ENCODE measurements at places on chromosomes 4 and X.

DNA sequence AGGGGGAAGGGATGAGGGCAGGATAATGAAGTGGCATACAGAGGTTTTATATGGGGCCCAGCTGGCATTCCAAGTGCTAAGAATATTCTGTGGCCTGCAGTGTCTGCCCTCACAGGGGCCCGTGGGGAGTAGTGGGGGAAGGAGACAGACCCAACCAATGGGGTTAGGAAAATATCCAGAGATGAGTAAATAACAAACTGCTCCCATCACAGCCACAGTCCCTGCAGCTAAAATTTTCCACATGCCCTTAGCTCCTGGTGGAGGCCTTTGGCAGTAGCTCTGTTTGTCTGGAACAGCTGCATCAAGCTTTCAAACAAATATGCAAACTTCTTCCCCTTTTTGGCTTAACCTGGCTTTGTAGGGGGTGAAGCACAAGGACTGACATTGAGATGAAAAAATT is 3.1 kb downstream of the SRPX2 start:
- DNase-seq = no peak

GRCh38 chr4:140819610-140820009 is 63.4 kb upstream of the TBC1D9 start:
- DNase-seq = no peak

GRCh38 chr4:27594922-27595321 is 734.3 kb downstream of the STIM2 start:
- DNase-seq = peak; percentile 32

GRCh38 chr4:151052785-151053184 is 37.7 kb upstream of the LRBA start:
- no peak for DNase-seq

DNA sequence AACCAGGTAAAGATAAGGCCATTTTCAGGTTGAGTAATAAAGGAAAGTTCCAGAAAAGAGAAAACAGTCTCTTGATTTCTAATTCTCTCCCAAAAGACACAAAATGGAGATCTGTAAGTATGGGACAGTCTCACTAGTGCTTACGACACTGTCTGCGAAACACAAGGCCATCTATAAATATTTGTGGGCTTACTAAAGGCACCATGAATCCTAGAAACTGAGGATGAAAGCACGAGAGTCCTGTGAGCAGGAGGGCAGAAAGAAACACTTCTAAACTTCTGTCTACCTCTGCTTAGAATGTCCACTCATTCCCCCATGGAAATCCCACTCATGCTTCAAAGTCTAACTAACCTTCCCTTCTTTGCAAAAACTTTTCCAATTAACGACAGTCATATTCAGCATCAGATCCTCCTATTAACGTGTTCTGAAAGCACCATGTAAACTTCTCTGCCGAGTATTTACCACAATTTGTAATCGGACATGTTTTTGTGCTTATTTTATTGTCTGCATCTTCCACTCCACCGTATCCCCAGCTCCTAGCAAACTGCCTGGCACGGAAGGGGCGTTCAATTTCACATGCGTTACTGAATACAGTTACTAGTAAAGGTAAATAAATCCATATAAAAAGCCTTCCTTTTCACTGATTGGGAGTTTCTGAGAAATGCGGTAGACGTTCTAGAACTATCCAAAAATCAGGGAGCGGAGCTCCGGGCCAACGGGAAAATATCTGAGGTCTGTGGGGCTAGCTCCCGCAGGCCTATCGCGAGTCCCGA is 665 bp downstream of the PSMD10 start:
- no peak for DNase-seq

GRCh38 chr4:73705056-73705432 is 35.3 kb upstream of the CXCL8 start:
- DNase-seq = no peak

- no peak for DNase-seq
These were observed 231.5 kb downstream of the TRIML1 start for GRCh38 chr4:188370777-188371176.

GRCh38 chr4:107349732-107350131 is 313.6 kb upstream of the DKK2 start:
- DNase-seq = no peak

- no peak for DNase-seq
These were observed 194.4 kb upstream of the RPL34 start for GRCh38 chr4:108425988-108426387.

GRCh38 chr4:183011213-183011907 is 87.7 kb upstream of the WWC2 start:
- DNase-seq = no peak

DNA sequence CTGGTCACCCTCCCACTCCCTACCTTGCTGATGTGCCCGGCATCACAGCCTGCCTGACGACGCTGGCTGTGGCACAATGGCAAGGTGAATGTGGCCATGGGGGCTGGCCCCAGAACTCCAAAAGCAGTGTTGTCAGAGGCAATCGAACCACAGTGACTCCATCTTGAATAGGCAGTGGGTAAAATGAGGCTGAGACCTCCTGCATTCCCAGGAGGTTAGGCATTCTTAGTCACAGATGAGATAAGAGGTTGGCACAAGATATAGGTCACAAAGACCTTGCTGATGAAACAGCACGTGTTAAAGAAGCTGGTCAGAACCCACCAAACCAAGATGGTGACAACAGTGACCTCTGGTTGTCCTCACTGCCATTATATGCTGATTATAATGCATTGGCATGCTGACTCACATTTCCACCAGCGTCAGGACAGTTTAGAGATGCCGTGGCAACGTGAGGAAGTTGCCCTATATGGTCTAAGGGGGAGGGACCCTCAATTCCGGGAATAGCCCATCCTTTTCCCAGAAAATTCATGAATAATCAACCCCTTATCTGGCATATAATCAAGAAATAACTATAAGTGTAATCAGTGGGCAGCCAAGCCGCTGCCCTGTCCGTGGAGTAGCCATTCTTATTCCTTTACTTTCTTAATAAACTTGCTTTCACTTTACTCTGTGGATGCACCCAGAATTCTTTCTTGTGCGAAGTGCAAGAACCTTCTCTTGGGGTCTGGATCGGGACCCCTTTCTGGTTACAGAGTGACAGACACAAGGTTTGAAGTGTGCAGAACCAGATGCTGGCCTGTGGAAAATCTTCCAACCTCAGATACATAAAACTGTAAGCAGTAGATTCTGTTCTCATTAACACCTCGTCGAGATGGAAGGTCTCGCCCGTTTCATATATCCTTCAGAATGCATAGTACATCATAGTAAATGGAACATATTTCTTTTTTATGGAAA is 26.8 kb upstream of the CLDN24 start:
- DNase-seq = no peak

- DNase-seq = no peak
These were observed 46.8 kb downstream of the TRIM61 start for GRCh38 chr4:164930647-164931046.

DNA sequence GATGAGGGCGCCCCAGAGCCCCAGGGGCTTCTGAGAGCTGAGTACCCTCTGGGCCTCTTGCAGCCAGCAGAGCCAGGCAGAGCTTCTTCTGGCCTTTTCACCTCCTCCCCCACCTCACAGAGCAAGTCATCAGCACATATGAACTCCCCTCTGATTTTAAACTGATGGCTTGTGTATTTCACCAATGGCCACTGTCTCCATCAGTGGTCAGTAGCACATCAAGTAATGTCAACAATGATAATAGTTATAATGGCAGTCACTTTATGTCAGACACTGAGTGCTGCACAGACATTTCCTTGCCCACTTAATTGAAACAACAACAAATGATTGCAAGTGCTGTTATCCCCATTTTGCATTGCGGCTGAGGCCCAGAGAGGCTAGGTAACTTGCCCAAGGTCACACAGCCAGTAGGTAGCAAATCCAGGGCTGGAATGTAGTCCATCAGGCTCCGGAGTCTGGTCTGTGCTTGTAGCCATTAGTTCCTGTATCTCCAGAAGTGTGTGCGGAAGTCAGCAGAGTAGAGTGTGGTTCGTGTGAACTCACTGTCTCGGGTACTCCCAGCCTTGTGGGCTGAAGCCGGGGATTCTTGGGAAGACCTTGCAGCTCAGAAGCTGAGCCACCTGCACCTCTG is 3.0 kb downstream of the ATP2B3 start:
- DNase-seq = no peak

DNA sequence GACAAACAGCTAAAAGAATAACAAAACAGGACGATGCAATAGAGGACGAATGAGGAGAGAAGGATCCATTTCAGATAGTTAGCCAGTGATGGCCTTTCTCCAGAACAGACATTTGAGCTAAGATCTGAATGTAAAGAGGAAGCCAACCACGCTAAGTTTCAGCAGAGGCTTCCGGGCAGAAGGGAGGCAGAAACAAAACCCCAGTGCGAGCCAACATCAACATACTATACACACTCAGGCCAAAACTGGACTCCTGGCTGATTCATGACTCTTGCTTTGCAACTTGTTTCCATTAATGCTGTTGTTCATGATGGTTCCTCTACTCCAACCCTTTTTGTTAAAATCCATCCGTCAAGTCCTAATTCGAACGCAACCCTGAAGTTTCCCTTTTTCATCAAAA is 730.3 kb downstream of the TRIML1 start:
- no peak for DNase-seq

GRCh38 chrX:7027071-7027470 is 120.4 kb upstream of the STS start:
- peak; percentile 27 for DNase-seq

GRCh38 chr4:169664615-169665014 is 44.2 kb downstream of the CLCN3 start:
- no peak for DNase-seq

- no peak for DNase-seq
These were observed 1712.5 kb downstream of the C4orf33 start for GRCh38 chr4:130808492-130808891.

DNA sequence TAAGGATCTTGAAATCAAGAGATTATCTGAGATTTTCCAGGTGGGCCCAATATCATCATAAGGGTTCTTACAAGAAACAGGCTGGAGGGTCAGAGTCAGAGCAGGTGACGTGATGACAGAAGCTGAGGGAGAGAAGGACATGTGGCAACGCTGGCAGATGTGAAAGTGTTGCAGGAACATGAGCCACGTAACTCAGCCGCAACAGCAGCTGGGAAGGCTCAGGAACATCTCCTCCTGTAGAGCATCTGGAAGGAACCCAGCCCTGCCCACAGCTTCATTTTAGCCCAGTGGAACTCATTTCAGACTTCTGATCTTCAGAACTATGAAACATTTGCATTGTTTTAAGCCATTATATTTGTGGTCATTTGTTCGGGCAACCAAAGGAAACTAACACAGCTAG is 156.3 kb upstream of the VEGFC start:
- DNase-seq = no peak

GRCh38 chr4:73036123-73036522 is 33.4 kb downstream of the COX18 start:
- no peak for DNase-seq
